ENCODE measurements at places on chromosomes 5 and 9.

DNA sequence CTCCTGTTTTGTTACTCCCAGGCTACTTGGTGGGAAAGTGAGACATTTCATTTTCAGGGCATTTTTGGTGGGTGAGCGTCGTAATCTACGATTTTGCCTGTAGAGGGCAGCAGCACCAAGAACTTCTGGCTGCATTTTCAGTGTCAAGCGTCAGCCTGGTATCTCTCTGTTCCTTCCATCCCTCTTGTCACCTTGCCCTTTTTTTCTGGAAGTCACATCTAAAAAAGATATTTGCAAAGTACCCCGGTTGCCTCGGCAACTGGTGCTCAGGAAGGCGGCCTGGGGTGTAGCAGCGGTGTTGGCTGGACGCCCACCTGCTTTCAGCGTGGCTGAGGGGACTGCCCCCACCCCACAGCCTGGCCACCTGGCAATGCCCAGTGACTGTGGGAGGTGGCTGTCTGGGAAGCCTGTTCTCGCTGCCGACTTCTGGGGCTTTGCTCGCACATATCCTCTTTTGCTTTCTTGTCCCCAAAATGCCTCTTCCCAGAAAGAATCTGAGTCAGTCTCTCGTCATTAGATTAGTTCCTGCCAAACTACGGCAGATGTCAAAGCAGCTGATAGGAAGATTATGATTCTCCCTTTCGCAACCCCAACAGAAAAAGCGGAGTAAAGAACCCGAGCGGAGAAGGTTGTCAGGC is 84.5 kb downstream of the ACER2 start:
- peak; percentile 90 for DNase-seq

DNA sequence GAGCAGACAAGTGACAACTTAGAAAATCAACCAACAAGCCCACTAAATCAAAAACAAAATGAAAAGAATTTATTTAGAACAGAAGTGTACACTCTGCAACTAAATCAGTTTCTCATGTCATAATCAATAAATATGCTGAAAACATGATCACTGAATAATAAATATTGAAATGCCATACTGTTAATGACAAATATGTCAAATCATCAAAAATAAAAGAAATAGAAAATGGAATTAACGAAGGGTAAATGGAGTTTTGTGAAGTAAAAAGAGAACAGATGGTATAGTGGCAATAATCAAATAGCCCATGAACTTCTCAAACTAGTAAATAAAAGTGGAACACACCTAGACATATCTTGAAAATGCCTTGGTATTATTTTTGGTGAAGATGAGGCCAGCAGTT is 744.9 kb downstream of the TAF11L14 start:
- no peak for DNase-seq

DNA sequence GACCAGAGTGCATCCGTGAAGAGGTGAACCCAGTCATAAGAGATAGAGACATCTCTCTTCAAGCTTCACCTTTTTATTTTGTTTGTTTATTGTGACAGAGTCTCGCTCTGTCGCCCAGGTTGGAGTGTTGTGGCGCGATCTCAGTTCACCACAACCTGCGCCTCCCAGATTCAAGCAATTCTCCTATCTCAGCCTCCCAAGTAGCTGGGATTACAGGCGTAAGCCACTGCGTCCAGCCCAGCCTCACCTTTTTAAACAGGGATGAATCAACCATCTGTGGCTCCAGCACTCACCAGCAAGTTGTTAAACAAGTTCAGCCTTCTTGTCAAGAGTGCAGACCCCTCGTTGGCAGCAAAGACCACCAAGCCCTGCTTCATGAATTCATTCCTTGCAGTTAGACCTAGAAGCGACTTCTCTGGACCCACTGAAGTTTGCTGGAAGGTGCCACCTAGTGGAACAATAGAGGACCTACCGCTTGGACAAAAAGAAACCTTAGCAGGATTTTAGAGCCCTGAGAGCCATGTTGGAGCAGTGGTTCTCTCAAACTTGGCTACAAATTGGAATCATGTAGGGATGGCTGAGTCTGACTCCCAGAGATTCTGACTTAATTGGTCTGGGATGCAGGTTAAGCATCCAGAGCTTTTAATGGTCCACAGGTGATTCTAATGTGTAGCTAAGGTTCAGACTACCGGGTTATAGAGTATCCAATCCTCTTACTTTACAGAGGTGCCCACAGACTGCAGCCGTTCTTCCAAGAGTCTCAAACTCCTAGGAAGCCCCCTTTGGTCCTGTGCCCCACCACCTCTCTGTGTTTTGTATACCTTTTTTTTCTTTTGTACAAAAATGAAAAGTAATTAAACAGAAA is 10.5 kb upstream of the GALNT10 start:
- peak; percentile 51 for DNase-seq

- peak; percentile 35 for DNase-seq
Measured at GRCh38 chr5:146426853-146427618, 20.1 kb upstream of the TCERG1 start.

- no peak for DNase-seq
Measured at GRCh38 chr9:86459191-86459590, 105.0 kb upstream of the TUT7 start.

DNA sequence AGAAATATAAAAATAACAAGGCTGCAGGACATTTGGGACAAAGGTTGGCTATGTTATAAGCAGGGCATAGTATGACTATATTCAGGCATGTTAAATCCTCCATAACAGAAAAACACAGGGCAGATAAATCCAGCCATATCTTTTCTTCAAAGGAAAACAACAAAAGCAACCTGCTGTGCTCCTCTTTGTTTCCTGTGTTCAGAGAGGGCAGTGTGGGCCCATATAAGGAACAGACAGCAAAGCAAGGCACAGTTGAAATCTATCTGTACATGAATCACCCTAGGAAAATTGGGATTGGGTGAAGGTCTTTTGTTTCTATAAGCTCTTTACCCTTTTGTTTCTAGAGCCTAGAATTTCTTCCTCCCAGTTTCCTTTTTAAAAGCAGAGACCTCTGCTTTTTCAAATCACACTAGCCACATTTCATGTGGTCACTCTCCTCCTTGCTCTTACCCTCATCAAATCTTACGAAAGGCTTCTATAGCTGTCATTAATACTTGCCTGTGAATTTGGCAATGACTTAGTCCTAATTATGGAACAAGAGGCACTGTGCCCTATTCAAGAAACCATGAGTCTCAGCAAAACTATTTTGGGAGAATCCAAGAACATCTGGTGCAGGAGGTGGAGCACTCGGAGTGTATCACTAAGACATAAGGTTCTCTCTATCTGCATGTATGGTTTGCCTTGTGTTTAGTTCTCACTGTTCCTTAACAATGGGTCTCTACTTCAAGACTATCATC is 1.8 kb downstream of the GZMA start:
- no peak for DNase-seq

GRCh38 chr9:81634915-81635516 is 54.3 kb downstream of the TLE1 start:
- DNase-seq = no peak

- no peak for DNase-seq
Measured at GRCh38 chr9:4821133-4821532, 28.4 kb downstream of the RCL1 start.

GRCh38 chr5:122844136-122844909 is 1.1 kb upstream of the SNX24 start:
- DNase-seq = no peak

DNA sequence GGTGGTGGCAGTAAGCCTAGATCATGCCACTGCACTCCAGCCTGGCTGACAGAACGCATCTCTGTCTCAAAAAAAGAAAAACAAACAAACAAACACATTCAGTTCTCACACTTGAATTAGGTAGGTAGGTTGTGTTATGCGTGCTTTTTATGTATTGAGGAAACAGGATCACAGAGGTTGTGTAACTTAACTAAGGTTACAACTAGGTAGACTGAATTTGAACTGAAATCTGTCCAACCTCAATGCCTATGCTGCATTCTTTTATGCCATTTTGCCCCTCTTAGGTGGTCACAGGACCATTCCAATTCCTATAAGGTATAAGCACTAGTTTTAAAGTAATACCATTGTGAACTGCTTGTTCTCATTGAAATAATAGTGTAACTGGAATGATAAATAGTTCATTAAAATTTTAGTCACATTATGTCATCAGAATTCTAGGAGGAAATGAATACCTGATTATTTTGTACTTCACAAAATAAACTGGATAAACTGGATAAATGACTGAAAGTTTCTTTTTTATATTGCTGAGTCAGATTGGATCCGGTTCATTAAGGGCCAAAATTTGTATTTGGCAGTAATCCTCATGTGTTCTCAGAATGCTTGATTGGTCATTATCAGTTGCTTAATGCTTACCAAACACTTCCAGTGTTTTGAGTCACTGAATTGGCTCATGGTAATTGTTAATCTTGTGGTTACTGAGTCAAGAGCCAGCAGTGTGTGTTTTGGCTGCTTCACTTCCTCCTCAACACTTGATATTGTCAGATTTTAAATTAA is 7.1 kb downstream of the UBAP1 start:
- DNase-seq = peak; percentile 12

GRCh38 chr9:95102572-95102971 is 214.9 kb downstream of the FANCC start:
- no peak for DNase-seq

GRCh38 chr9:7879551-7880245 is 80.1 kb upstream of the DMAC1 start:
- DNase-seq = no peak

GRCh38 chr5:58025809-58026208 is 434.1 kb downstream of the PLK2 start:
- no peak for DNase-seq

DNA sequence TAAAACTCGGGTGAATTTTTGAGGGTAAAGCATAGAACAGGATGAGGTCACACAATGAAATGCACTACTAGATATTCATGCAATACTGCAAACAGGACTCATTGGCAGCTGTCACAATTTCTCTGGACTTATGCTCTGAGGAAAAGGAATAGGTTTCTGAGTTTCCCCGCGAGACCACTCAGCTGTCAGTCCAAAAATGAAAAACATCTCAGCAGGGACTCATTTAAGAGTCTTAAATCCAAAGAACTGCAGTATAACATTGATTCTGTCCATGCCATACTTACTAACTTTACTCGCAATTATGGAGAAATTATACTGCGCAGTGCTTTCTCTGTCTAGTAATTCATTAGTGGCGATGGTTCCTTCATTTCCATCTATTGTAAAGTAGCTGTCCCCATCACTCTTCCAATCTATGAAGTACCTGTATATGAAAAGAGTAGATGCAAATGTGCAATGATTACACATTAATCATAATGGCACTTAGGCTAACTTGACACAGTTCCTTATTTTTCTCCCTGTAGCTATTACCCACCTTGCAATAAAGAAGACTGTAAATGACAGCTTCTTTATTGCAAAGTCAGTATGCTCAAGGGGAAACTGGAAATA is 1070.0 kb downstream of the CDH12 start:
- no peak for DNase-seq
